ENCODE measurements at places on chromosomes 3 and 15. TPM values are rescaled to one million over a fixed set of nuclear protein-coding genes. Genes with fewer than 3 reads are reported as not detected.

The ADAMTS17 gene
- total RNA-seq: 6.9 TPM

- no peaks in the 10 kb centered on the region for H3K27me3 ChIP-seq
- no peak for DNase-seq
- no peak overlapping the region for H3K4me3 ChIP-seq
- H3K4me1 ChIP-seq: no peaks in the 10 kb centered on the region
- H3K36me3 ChIP-seq: no peaks in the 10 kb centered on the region
These were observed 597.8 kb downstream of the FGF12 start for GRCh38 chr3:192129586-192129985.

GRCh38 chr3:5757213-5757804 lies 569.8 kb downstream of the EDEM1 start:
- H3K27ac ChIP-seq: no peak overlapping the region
- no peak overlapping the region for H3K4me3 ChIP-seq
- H3K4me1 ChIP-seq: no peaks in the 10 kb centered on the region
- no peak for DNase-seq
- no peaks in the 10 kb centered on the region for H3K27me3 ChIP-seq

GRCh38 chr3:185956244-185956643 lies 18.4 kb upstream of the TRA2B start:
- no peaks in the 10 kb centered on the region for H3K36me3 ChIP-seq
- H3K27me3 ChIP-seq: no peaks in the 10 kb centered on the region
- no peak for DNase-seq

The PLXNB1 gene
- total RNA-seq: 69.6 TPM

- no peaks in the 10 kb centered on the region for H3K36me3 ChIP-seq
- DNase-seq: no peak
- no peak overlapping the region for H3K4me3 ChIP-seq
- no peaks in the 10 kb centered on the region for H3K27me3 ChIP-seq
- H3K27ac ChIP-seq: no peak overlapping the region
- H3K4me1 ChIP-seq: no peaks in the 10 kb centered on the region
These were observed 168.0 kb upstream of the GMNC start for GRCh38 chr3:191030491-191030890.

The GP9 gene
- not detected for total RNA-seq

- peaks cover 24% of the 10 kb centered on the region for H3K4me1 ChIP-seq
- H3K4me3 ChIP-seq: peak overlapping the region; percentile 27
- H3K36me3 ChIP-seq: no peaks in the 10 kb centered on the region
- no peaks in the 10 kb centered on the region for H3K27me3 ChIP-seq
- peak overlapping the region; percentile 74 for H3K27ac ChIP-seq
These were observed 36.3 kb upstream of the PLA2G4E start for GRCh38 chr15:42056934-42057798.

DNA sequence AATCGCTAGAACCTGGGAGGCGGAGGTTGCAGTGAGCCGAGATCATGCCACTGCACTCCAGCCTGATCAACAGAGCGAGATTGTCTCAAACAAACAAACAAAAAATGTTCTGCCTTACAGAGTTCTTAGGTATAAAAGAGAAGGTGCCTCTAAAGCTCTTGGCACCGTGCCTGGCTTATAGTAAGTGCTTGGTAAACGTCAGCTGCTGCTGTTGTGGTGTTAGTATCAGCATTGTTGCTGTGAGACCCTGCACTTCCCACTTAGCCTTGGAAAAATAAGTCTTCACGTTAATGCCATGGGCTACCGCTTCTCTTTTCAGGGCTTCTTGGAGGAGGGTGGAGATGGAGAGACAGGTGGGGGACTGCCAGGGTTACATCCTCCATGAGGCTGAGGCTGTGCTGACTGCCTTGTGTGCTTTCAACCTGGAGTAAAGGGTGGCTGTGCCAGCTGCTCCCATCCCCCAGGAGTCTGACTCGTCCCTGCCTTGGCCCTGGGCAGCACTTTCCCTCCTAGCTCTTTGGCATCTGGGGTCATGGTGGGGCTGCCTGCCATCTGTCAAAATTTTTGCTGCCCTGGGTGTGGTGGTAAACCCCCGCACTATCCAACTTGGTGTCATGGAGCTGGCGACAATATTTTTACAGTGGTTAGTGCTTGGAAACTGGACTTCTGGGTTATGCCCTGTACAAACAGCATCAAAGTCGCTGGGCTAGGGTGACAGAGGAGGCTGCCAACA lies 17.8 kb downstream of the FLNB start:
- no peaks in the 10 kb centered on the region for H3K27me3 ChIP-seq
- H3K27ac ChIP-seq: peak overlapping the region; percentile 31
- peaks cover 25% of the 10 kb centered on the region for H3K4me1 ChIP-seq
- DNase-seq: no peak
- no peak overlapping the region for H3K4me3 ChIP-seq

DNA sequence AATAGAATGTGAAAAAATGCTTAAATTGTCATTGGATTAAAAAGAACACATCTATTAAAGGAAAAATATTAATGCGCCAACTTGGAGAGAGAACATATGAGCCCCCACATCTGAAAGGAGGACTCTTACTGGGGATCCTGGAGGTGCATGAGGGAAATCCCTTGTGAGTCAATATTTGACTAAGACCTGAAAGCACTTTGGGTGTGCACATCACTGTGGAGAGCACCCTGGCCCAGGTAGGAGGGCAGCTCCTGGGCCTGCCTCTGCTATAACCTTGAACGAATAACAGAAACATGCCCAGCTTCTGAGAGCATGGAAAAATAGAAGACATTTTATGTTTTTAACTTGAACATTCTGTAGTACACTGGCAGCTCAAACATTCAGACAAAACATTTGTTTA lies 199.8 kb downstream of the GAP43 start:
- H3K4me1 ChIP-seq: no peaks in the 10 kb centered on the region
- H3K36me3 ChIP-seq: no peaks in the 10 kb centered on the region
- no peak overlapping the region for H3K4me3 ChIP-seq
- H3K27ac ChIP-seq: no peak overlapping the region
- no peaks in the 10 kb centered on the region for H3K27me3 ChIP-seq
- no peak for DNase-seq

DNA sequence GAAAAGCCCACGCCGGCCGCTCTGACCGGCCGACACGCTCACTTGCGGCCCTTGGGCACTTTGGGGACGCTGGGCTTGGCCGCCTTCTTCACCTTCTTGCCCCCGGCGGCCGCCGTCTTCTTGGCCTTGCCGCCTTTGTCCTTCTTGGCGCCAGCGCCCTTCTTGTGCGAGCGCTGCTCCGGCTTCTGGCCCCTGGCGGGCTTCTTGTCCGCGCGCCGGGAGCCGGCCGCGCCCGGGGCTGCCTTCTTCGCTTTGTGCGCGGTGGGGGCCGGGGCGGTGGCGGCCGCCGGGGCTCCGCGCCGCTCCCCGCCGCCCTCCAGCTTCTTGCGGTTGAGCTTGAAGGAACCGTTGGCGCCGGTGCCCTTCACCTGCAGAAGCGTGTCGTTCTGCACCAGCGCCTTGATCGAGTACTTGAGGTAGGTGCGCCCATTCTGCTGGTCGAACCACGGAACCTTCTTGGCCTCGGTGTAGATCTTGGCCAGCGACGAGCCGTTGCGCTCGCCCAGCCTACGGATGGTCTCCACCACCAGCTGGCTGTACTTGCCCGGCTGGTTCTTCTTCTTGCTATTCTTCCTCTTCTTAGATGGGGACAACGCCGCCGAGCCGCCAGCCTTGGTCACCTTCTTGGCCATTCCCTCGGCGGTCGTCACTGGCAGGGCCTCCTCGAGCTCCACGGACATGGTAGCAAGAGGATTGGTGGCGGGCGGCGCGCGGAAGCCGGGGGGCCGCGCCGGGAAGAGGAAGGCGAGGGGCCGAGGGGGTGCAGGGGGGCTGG lies 36.7 kb downstream of the HMCES start:
- no peaks in the 10 kb centered on the region for H3K4me1 ChIP-seq
- peak overlapping the region; percentile 84 for H3K27ac ChIP-seq
- peak overlapping the region; percentile 62 for H3K4me3 ChIP-seq
- H3K27me3 ChIP-seq: no peaks in the 10 kb centered on the region
- H3K36me3 ChIP-seq: no peaks in the 10 kb centered on the region

The SYNPR gene
- 1.4 TPM for total RNA-seq

GRCh38 chr15:43988900-43989299 lies 162.1 kb downstream of the WDR76 start:
- no peak for DNase-seq
- H3K4me3 ChIP-seq: no peak overlapping the region
- H3K4me1 ChIP-seq: no peaks in the 10 kb centered on the region
- H3K36me3 ChIP-seq: no peaks in the 10 kb centered on the region
- H3K27me3 ChIP-seq: no peaks in the 10 kb centered on the region
- no peak overlapping the region for H3K27ac ChIP-seq

DNA sequence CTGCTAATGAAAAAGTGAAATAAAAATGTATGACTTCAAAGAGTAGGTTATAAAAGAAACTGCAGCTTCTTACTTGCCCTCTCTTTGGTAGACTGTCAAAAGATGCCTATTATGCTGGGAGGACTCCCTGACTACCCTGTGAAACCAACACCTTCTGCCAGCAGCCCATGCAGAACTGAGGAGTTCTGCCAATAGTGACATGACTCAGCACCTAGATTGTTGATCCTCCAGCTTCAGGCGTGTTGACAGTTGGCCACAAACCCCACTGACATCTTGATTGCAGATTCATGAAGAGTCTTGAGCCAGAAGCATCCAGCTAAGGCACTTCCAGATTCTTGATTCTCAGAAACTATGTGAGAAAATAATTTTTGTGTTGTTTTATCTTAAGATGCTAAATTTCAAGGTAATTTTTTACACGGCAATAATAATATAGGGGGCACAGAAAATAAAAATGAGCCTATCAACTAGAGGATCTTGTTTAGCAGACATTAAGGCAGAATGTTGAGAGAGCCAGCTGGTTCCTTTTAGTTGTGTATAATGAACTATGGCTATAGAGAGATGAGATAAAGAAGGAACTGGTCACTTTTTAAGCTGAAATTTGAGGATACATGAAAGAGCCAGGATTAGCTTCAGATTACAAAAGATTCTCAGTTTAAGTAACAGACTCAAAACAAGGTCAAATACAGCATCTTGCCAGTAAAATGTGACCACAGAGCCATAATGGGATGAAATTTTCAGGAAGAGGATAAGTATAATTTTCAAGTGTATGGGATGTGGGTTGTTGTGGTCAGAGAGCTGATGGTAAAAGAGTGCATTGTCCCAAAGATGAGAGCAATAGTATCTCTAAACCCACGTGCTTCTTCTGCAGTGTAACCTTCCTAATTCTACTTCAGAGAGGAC lies 588.7 kb upstream of the CBLB start:
- no peak overlapping the region for H3K4me3 ChIP-seq
- H3K36me3 ChIP-seq: no peaks in the 10 kb centered on the region
- no peaks in the 10 kb centered on the region for H3K27me3 ChIP-seq

DNA sequence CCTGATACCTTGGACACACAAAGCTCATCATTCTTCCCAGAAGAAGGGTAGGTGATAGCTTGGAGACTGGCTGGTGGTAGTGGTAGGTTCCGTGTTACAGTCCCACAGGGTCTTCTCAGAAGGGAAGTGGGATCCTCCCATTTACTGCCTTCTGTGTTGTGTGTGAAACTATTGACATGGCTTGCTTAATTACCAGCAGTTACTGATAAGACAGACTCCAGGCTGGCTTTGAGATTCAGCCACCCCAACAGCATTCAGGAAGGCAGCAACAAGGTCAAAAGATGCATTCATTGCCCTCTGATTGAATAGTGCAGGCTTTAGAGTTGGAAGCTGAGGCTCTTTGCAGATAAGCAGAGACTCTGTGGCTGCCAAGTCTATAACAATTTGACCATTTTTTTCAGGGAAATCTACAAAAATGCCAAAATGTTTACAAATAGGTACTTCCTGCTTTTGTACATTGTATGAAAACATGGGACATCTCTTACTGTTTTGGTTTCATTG lies 7.7 kb downstream of the ARNT2 start:
- no peaks in the 10 kb centered on the region for H3K36me3 ChIP-seq
- no peak overlapping the region for H3K27ac ChIP-seq
- no peaks in the 10 kb centered on the region for H3K27me3 ChIP-seq
- H3K4me1 ChIP-seq: no peaks in the 10 kb centered on the region

- H3K27me3 ChIP-seq: no peaks in the 10 kb centered on the region
- no peak for DNase-seq
- H3K36me3 ChIP-seq: no peaks in the 10 kb centered on the region
- no peak overlapping the region for H3K27ac ChIP-seq
- H3K4me1 ChIP-seq: no peaks in the 10 kb centered on the region
These were observed 90.2 kb downstream of the CHSY1 start for GRCh38 chr15:101161656-101162055.

DNA sequence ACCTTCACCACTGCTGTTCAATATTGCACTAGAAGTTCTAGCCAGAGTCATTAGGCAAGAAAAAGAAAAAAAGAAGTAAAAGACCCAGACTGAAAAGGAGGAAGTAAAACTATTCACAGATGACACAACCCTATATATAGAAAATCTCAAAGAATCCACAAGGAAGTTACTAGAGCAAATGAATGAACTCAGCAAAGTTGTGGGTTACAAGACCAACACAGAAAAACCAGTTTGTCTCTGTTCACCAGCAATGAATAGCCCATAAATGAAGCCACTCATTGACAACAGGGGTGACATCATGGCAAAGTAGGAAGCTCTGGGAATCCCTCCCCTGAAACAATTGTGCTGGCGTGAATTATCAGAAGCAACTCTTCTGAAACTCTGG lies 4.6 kb downstream of the CFAP100 start:
- H3K36me3 ChIP-seq: no peaks in the 10 kb centered on the region
- no peaks in the 10 kb centered on the region for H3K27me3 ChIP-seq
- no peak overlapping the region for H3K4me3 ChIP-seq
- no peak overlapping the region for H3K27ac ChIP-seq

GRCh38 chr3:129378949-129379348 lies 49.5 kb downstream of the EFCAB12 start:
- H3K4me1 ChIP-seq: no peaks in the 10 kb centered on the region
- H3K4me3 ChIP-seq: no peak overlapping the region
- H3K36me3 ChIP-seq: no peaks in the 10 kb centered on the region
- no peaks in the 10 kb centered on the region for H3K27me3 ChIP-seq
- no peak overlapping the region for H3K27ac ChIP-seq

- no peaks in the 10 kb centered on the region for H3K36me3 ChIP-seq
- no peak for DNase-seq
- no peak overlapping the region for H3K4me3 ChIP-seq
- no peak overlapping the region for H3K27ac ChIP-seq
- no peaks in the 10 kb centered on the region for H3K4me1 ChIP-seq
These were observed 6.5 kb upstream of the SYNM start for GRCh38 chr15:99098426-99098825.

GRCh38 chr3:62822905-62823304 lies 52.3 kb downstream of the CADPS start:
- no peaks in the 10 kb centered on the region for H3K27me3 ChIP-seq
- no peaks in the 10 kb centered on the region for H3K4me1 ChIP-seq
- H3K27ac ChIP-seq: no peak overlapping the region
- DNase-seq: no peak
- no peaks in the 10 kb centered on the region for H3K36me3 ChIP-seq

The SCN11A gene
- 0.03 TPM for total RNA-seq

The SLC6A20 gene
- 7.5 TPM for total RNA-seq

DNA sequence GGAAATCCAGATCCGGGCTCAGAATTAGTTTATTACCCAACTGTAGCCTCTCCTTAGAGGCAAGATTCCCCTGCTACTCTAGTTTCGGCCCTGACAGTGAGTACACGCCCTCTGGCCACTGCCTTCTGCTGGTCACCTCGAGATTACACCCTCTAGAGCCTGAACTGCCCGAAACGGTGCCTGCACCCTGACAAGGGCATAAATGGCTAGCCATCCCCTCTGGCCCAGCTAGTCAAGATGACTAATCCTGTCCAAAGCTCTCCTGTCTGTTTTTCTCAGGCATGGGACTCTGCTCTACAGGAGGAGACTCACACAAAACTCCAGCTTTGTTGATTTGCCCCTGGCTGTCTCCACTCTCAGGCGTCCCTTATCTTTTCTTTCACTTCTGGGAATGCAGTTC lies 150.5 kb upstream of the UBE2E2 start:
- no peaks in the 10 kb centered on the region for H3K36me3 ChIP-seq
- no peak for DNase-seq
- no peaks in the 10 kb centered on the region for H3K27me3 ChIP-seq
- no peak overlapping the region for H3K4me3 ChIP-seq
- H3K27ac ChIP-seq: no peak overlapping the region

- H3K36me3 ChIP-seq: no peaks in the 10 kb centered on the region
- no peaks in the 10 kb centered on the region for H3K27me3 ChIP-seq
- H3K4me1 ChIP-seq: no peaks in the 10 kb centered on the region
- H3K4me3 ChIP-seq: no peak overlapping the region
- H3K27ac ChIP-seq: no peak overlapping the region
These were observed 763.9 kb upstream of the GOLIM4 start for GRCh38 chr3:168859574-168859973.
